ENCODE measurements at places on chromosomes 6 and 20.

DNA sequence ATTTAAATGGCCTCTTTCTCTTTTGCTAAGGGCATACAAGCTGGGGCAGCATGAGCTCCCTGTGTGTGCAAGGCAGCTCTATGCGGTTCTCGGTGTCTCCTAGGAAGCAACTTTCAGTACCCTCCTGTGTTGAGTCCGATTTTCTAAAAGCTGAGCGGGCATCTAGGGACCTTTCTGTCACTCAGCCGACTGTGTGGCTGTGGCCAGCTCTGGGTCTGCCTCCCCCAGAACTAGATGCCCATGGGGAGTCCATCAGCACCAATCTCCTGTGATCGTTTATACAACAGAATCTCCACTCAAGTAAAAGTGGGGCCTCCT, 7.5 kb downstream of the NELFCD start:
- no peak for DNase-seq

- no peak for DNase-seq
Measured at GRCh38 chr6:80932359-80932758, 820.1 kb downstream of the TENT5A start.

GRCh38 chr6:41392246-41392645, 56.8 kb downstream of the NCR2 start:
- DNase-seq = no peak

GRCh38 chr6:63418741-63419140, 99.0 kb upstream of the LGSN start:
- no peak for DNase-seq

DNA sequence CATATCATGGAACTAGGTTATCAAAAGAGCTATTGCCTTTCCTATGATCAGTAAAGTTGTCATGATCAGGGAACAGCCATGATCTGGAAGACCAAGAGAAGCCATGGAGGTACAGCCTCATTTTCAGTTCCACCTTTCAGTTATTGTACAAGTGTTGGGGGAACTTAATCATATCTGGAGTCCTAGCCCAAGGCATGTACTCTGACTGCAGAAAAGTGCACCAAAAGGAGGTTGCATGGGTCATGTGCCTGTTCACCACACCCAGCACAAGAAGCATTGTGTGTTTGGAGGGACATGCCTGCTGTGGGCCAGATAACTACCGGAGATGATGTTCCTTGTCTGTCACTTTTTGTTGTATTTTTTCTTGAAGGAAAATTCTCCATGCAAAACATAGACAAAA, 185.8 kb upstream of the MAN1A1 start:
- DNase-seq = no peak

GRCh38 chr6:131377112-131377705, 195.8 kb upstream of the ARG1 start:
- DNase-seq = no peak

DNA sequence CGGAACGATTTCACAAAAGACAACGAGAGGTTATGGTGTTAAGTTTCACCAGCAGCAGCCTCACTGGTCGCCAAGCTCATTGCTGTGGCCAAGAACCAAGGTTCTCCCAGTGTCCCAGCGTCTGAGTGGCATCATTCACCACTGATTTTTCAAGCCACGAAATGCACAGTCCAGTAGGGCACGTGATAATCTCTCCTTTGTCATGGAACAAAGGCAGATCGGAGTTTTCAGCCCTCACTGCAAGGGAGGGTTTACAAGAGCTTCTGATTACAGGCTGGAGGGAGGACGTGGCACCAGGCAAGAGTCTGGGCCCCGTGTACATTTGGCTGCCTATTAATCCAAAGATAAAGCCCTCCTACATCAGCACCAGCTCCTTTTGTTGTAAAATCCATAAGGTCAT, 2.0 kb downstream of the CD24 start:
- DNase-seq = no peak

DNA sequence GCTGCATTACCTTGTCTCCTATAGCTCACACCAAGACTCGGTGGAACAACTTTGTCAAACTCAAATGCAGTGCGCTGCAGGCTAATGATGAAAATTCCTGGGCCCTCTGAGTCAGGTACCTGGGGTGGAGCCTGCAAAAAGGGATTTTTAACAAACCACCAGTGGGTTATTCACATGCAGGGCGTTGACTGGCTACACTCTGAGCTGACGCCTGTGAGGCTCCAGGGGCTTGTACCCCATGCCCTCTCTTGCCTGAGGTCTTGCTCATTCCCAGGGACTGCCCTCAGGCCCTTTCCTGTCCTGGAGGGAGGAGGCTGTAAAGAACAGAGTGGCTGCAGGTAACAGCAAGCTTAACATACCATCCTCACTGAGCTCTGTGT, 9.2 kb downstream of the GTSF1L start:
- DNase-seq = no peak

DNA sequence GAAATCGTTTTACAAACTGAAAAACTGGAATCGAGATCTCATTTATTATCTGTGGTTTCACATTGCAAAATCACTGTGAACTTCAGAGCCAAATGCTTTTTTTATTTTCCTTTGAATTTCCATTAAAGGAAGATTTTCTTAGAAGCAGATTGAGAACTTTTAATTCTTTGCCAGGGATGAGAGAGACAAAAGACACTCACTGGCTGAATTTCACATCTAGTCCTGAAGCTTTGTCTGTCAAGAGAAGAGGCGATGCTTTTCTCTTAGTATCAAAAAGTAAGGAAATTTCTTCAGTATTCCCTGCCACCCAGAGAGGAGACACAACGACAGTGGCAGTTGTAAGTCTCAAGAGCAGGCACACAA, 141.8 kb downstream of the TMEM200A start:
- no peak for DNase-seq

GRCh38 chr6:11083491-11083890, 10.1 kb upstream of the SMIM13 start:
- no peak for DNase-seq

DNA sequence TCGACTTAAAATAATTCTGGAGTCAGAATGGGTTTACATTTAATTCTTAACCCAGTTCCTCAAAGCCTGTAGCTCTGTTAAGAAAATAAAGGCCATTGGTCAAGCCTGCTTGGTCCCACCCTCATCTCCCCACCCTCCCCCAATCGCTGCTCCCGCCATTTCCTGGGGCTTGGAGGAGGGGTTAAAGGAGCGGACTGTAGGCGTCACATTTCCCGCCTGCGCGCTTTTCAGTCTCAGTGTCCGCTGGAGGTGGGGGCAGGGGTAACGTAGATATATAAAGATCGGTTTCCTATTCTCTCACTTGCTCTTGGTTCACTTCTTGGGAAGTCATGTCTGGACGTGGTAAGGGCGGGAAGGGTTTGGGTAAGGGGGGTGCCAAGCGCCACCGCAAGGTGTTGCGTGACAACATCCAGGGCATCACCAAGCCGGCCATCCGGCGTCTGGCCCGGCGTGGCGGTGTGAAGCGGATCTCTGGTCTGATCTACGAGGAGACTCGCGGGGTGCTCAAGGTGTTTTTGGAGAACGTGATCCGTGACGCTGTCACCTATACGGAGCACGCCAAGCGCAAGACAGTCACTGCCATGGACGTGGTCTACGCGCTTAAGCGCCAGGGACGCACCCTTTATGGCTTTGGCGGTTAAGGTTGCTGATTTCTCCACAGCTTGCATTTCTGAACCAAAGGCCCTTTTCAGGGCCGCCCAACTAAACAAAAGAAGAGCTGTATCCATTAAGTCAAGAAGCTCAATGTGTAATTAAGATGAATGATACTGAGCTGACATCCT, 58.9 kb downstream of the TRIM38 start:
- peak; percentile 96 for DNase-seq

DNA sequence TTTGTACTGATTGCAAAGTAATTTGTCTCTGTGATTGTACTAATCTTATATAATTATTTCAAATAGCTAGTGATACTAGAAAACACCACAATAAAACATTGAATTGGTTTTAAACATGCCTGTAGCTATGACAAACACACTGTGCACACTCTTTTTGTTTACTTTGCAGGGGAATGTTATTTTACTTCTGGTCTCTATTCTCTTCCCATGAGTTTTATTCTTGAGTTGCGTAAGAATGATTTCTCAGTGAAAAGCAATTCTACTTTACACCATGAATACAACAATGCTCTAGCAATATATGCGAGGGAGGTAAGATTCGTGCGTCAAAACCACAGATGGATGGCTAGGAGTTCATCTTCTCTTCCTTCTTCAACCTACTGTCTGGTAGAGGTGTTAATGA, 68.4 kb upstream of the PHACTR1 start:
- no peak for DNase-seq

- no peak for DNase-seq
Measured at GRCh38 chr6:166546653-166547052, 39.8 kb downstream of the RAMACL start.

GRCh38 chr20:62902926-62903615, 23.2 kb downstream of the DIDO1 start:
- DNase-seq = no peak

DNA sequence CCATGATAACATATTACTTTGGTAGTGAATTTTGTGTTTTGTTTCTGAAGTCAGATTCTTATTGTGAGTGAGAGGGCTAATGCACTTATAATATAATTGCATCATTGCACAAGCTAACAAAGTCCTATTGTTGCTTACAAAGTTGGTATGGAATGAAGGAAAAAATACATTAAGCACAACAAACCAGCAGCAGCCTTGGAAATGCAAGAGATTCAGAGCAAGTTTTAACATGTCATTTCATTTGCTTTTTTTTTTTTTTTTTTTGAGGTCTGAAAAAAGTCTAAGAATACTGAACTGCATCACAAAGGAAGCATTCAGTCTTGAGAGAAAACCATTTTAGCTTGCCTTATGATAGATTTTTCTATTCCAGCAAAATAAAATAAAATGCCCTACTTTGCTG, 57.6 kb downstream of the PLCB4 start:
- no peak for DNase-seq

- no peak for DNase-seq
Measured at GRCh38 chr6:37303891-37304503, 46.1 kb upstream of the TMEM217 start.

DNA sequence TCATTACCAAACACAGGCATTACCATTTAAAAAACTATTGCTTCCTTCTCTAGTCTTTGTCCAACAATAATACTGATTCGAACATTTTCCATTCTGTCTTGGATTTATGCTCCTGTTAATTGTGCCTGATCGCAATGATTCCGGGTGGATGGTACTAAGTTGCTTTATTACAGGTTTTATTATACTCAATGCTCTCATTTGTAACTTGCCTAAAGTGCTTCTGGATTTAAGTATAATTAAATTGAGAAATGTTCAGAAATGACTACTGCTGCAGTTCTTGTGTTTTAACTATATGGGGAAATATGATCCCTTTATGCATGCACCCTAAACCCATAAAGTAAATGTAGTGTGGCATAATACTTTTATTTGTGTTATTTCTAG, 7.2 kb downstream of the TFAP2A start:
- DNase-seq = no peak

Data from right forelimb (tissue), 1 donor.